ENCODE measurements at places on chromosomes 2 and 18.

- no peak for DNase-seq
These were observed 36.7 kb downstream of the BIN1 start for GRCh38 chr2:127070221-127070620.

DNA sequence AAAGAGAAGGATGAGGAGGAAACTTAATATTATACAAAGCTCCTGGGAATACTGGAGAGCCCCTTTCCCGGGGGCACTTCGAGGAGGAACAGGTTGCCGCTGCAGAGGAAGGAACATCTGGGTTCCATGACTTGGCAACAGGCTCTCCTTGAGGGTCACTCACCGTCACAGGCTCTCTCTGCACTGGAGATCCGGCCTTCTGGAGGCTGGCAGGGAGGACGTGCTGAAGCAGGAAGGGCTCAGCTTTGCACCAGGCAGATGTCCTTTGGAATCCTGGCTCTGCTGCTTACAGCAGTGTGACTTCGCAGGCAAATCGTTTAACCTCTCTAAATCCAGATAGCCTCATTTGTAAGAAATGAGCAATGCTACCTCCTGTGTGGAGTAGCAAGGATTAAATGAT is 2.9 kb upstream of the DPYSL5 start:
- DNase-seq: no peak

DNA sequence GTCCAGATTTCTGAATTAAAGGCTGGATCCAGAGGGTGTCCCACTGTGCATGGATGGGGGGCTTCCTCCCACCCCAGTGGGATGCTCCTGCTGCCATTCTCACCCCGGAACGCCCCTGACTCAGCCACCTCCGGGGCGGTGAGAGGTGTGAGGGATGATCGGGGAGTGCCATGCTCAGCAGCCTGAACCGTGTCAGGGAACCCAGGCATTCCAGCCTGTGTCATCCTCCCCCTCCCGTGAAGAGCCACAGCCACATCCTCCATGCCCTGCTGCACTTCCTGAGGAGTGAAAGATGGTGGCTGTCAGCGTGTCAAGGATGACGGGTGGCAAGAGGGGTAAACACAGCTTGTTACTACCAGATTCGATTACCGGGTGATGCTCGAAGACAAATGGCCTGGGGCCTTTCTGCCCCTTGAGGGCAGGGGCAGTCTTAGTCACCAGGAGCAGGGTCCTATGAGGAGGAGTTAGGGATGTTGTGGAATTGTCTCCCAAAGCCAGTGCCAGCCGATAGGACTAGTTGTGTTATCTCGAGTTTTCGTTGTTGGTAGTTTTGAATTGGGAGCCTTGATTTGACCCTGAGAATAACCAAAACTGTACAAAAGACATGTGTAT is 80.8 kb downstream of the TCF7L1 start:
- no peak for DNase-seq

GRCh38 chr2:98923244-98923940 is 12.6 kb downstream of the CRACDL start:
- no peak for DNase-seq

GRCh38 chr18:57629422-57629821 is 7.8 kb upstream of the NARS1 start:
- no peak for DNase-seq
